KBM-7 (cell line): ENCODE measurements at places on chromosomes 12 and 14.

DNA sequence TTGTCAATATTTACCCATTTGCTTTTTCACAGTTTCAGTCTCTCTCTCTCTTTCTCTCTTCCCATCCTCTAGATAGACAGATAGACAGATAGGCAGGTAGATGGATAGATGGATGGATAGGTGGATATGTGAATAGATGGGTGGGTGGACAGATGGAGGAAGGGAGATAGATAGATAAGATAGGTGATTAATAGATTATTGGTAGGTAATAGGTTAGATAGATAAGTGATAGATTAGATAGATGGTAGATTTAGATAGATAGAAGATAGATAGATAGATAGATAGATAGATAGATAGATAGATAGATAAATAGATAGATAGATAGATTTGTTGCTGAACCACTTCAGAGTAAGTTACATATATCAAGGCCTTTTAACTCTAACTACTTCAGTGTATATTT lies 148.2 kb downstream of the SLC15A4 start:
- DNase-seq, result no peak

- no peak for DNase-seq
Measured at GRCh38 chr12:67721248-67721647, 72.7 kb downstream of the DYRK2 start.

DNA sequence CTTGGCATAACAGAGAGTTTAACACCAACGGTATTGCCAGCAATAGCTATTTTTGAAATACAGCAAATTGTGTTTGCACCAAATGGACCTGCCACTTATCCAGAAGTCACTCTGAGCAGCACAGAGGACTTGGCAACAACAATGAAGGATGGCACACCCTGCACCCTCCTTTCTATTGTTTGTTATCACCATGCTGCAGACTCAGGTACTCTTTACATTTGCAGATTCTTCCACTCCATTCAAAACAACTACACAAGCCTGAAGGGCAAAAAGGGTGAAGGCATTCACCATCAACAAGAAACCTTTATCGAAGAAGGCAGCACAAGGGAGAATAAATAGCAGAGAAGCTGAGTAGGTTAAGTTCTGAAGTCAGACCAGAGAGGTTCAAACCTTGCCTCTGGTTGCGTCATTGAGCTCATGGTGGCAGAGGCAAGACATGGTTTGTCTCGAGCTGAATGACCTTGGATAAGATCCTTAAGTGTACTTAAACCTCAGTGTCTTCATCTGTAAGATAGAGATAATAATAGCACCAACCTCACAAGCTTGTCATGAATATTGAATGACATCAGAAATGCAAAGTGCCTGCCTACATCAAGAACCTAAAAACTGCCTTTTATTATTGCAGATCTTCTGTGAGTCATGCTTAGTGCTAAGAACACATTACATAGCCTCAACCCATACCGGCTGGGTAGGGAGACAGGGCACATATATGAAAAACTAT lies 1.4 kb upstream of the ACSM4 start:
- no peak for DNase-seq

GRCh38 chr14:79383475-79383874 lies 827.8 kb downstream of the DIO2 start:
- no peak for DNase-seq

GRCh38 chr12:118269806-118270205 lies 102.9 kb downstream of the TAOK3 start:
- DNase-seq, result no peak

DNA sequence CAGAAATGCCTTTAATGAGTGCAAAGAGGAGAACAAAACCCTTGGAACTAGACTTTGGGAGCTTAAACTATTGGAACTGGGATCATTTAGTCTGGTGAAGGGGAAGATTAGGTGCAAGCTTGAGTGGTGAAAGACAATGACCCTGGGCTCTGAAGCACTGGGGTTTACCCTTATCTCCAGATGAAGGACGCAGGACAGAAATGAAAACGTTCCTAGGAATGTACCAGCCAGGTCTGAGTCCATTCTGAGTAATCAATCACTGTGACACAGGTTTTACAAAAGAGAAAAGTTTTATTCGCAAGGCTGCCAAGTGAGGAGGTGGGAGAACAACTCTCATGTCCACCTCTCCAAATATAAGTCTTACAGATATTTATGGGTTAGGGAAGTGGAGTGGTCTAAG lies 249.1 kb downstream of the LRIG3 start:
- no peak for DNase-seq

DNA sequence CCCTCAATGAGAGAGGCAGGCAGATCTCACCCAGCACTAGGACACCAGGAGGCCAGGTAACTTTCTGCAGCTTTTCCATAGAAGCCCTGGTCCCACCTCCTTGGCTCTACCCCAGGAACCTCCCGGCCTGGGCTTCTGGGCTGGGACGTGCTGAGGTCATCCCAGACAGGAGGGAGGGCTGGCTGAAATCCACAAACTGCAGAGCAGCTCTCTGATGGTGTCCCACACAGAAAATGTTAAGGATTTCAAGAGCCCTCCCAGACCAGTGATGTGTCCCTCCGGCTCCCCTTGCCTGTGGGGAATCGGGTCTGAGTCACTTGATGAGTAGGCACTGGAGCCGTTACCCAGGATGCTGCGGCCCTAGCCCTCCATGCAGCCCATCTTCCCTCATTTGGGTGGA lies 124.1 kb downstream of the ESRRB start:
- DNase-seq, result no peak

DNA sequence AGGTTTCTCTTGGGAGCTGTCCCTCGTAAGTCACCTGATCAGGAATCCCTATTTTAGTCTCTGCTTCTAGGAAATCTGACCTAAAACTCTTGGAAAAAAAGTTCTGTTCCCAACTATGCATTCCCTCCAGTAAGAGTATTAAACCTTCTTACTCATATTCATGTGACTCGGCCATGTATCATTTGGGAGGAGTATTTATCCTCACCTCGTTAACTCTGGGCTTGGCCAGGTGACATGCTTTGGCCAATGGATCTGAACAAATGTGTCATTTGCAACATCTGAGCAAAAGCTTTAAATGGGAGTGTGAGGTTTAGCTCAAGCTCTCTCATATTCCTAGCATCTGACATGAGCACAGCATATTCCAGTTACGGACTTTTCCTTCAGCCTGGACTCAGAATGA lies 226.8 kb downstream of the NUAK1 start:
- no peak for DNase-seq

- no peak for DNase-seq
Measured at GRCh38 chr12:79549531-79550271, 141.1 kb downstream of the PAWR start.

DNA sequence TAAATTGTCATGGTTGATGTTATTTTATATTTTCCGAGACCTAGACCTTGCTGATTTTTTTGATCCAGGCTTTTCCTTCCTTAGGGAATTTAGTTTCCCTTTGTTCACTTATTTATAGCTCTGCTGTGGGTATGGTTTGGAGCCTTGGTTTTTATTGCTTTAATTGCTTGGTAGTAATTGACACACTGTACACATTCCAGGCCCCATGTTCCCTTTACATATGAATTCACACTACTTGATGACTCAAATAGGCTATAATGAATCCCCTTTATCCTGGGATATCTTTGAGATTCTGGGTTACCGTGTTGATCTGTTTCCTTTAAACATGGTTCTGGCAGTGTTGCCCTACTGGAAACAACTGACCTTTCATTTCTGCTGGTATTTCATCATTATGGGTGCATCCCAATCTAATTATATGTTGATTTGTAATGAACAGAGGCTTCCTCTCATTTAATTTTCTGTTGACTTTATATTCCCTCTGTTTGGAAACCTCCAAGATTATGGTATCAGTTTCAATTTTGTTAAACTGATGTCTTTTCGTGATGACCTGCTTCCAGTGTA lies 424.0 kb downstream of the RAD51B start:
- no peak for DNase-seq

- no peak for DNase-seq
Measured at GRCh38 chr12:101599311-101599710, 4.5 kb downstream of the MYBPC1 start.

DNA sequence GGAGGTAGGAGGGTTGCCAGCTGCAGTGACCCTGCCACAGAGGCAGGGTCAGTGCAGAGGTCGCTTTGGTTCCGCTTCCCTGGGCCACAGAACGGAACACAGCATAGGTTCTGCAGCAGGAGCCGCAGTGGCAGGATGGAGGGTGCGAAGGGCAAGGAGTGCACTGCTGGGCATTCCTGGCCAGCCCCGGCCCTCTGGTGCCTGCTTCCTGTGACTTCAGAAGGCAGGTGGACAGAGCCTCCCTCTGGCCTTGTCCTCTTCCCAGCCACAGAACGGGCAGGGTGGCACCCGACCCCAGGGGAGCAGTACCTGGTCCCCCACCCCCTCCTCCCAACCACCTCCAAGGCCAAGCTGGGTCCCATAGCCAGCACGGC lies 37.7 kb downstream of the SLC8B1 start:
- DNase-seq, result no peak

GRCh38 chr12:54060975-54061778 lies 7.5 kb downstream of the HOXC4 start:
- no peak for DNase-seq

DNA sequence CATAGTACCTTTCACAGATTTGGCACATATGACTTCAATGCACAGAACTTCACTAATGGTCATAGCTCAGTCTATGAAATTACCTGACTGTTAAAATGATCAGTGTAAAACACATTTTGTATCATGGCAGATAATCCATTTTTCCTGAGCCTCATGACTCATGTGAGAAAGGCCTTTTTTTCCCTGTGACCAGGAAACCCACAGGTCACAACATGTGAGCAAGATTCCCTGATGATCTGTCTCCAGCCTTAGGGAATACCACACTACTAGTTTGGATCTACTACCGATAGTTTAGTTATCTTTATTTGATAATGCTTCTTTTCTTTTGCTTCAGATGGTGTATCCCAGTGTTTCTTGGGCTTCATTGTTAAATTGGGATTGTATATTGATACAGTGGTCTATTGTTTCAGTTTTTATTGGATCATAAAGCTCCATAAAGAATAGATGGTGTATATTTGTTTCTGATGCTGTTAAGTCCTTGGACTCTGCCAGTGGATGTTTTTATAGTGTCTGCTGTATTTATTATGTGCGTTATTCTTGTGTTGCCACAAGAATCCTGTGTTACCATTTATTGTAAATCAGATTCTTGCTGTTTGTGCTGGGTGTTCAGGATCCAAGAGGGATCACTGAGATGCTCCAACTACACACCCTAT lies 248.7 kb upstream of the PELI2 start:
- DNase-seq, result no peak

- peak; percentile 79 for DNase-seq
Measured at GRCh38 chr14:68911594-68912227, 67.4 kb downstream of the ACTN1 start.

DNA sequence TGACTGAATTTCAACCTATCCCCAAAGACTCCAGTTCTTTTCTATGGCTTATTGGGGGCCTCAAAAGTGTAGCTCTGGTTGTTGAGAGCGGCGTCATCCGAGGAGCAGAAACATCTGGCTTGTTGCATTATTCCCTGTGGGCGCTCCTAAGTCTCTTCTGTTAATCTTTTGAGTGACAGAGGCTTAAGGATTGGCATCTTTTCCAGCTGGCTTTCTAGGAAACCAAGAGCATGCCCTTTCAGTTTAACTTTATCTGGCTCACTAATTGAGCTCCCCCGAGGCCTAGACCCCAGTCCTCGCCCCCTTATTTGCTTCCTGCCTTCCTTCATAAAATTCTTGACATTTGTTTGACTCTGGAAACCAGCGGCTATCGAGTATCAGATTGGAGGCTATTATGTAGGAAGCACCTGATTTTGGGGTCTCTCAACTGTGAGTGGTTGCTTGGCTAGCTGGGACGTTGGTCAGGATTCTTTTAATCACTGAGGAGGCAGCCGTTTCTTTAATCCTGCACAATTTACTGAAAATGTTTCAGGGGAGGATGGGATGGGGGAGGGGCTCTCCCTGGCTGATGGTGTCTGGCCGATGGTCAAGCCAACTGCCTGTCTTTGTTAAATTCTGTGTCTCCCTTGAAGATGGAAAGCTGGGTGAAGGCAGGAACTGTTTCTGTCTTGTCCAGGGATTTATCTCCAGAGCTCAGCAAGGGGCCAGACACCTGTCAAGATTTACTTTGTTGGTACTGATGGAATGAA lies 3.1 kb downstream of the SMOC1 start:
- DNase-seq, result no peak

DNA sequence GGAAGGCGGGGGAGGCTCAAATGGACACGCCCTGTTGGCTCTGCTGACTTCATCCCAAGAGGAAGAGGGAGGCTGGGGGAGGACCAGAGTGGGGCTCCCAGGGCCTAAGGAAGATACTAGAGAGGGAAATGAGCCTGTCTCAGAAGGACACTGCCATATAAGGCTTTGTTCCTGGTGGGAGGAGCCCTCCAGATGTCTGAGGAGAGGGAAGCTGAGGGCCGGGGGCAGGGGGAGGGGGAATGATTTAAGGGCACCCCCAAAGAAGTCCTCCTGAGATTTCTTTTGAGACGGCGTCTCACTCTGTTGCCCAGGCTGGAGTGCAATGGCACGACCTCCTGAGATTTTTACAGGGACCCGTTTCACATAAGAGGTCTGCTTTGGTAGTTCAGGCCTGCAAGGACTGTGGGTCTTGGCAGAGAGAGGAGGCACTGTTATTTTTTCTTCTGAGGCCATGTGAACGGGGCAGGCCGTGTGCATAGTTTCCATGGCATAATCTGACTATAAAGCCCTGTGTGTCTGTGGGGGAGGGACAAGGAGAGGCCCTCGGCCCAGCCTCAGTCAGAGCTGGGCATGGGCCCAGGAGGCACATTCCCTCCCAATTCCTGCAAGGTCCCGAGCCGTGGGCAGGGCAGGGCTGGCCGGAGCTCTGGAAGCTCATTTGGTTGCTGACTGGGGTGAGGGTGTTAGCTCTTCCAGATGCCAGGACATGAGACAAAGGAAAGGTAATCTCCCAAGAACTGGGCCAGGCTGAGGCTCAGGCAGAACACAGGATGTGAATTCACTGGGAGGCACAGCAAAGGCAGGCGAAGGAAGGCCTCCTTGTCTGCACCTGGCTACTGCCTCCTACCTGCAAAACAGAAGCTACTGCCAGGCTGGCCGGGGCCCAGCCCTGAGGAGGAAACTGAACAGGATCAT lies 22.2 kb upstream of the PLEKHG3 start:
- peak; percentile 33 for DNase-seq

DNA sequence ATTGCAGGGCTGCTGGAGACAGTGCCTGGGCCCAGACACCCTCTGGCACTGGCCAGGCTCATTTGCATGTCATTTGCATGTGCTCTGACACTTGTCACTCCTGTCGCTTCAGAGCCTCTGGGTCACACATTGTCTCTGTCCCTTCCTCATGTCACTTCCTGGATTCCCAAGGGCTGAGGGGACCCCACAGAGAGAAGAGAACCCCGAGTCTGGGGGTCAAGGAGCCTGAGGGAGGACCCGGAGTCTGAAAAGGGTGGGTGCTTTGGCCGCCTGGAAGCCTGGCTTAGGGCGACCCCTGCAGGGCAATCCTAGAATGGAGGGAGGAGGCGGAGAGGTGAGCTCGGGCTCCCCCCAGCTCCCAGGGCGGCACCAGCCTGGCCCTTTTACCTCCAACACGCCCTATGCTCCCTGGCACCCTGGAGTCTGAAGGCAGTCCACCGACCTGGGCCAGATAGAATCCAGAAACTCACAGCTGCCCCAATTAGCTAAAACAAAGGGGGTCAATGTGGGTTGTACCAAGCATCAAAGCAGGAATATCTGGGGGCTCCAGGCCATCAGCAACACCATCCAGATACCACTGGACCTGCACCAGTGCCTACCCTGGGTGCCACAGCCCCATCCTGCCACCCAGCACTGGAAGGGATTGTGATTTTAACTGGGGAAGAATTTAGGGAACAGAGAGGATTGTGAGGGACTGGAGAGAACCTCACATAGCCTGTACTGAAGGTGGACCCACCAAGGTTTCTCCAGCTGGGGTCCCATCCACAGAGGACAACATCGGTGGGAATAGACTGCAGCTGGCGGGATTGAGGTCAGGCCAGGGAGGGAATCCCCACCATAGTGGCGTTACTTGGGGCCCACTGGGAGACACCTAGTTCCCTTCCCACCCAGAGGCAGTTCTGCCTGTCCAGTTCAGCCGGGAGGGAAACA lies 21.8 kb upstream of the KRT78 start:
- DNase-seq, result peak; percentile 79
